Activated CD4-positive, CD25-positive, alpha-beta regulatory T cell treated with anti-CD3 and anti-CD28 coated beads, Interleukin-2, amount 50 U/mL, for 16 hours (primary cell): ENCODE measurements at places on chromosomes 5 and 9.

DNA sequence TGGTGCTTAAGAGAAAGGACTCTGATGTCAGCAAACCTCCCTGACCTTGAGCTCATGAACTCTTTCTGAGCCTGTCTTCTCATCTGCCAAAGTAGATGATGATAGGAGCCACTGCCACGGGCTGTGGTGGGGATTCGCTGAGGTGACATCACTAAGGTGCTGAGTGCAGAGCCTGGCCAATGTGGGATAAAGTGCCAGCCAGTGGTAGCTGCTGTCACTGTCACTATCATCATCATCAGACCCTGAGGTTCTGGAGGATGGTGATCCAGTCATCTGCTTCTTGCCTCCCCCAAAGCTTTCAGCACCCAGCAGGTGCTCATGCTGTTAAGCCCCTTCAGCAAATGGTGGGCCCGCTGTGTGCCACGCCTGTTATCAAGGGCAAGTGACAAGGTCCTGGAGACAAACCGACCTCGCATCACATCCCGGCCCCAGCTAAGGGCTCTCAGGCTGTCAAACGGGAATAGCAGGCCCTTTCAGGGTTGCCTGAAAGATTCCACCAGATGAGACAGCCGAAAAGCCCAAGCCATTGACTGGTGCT, 6.4 kb downstream of the FPGS start:
- DNase-seq, result no peak

DNA sequence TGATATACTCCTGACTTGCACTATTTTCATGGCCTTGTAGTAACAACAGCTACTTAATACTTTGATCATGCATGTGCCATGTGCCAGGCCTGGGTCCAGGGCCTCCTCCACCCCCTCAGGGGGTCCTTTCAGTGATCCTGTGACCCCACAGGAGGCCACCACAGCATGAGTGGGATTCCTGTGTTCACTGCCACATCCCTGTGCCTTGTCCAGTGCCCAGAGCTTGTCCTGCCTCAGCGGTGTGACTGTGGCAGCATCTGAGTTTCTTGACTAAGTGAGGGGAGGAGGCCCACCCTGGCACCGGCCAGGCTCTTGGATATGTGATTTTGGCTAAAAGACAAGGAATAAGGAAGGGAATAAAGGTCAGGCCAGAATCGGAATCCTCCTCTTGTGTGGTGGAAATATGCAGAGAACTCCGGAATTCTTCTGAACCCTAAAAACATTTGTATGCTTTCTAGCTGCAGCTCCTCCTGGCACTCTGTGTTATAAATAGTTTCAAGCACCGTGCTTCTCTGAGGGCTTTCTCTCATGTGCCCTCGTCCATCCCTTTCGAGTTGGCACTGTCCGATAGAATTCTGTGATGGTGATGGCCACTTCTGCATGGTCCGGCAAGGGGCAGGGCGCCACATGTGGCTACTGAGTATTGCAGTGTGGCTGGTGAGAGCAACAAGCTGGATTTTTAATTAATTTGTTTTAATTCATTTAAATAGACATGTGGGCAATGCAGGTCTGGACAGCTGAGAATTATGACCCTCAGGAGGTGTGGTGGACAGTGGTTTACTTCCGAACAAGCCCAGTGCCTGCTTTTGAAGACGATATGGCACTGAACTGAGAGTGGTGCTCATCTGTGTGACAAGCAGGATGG, 31.8 kb downstream of the TENT4A start:
- DNase-seq, result no peak

DNA sequence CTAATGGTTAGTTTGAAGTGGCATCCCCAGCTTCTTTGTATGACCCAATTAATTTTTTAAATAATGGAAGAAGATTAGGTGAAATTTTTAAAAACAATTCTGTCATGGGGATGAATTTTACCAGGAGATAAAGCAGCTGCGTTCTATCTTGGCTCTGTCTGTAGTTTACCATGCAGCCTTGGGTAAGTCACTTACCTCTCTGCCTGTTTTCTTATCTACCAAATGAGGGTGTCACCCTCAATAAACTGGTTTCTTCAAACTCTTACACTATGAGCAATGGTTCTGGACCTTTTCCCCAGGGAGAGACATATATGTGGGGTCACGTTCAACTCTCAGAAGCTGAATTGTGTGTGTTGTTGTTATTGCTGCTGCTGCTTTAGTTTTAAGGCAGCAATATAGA, 71.7 kb downstream of the TEX10 start:
- no peak for DNase-seq

DNA sequence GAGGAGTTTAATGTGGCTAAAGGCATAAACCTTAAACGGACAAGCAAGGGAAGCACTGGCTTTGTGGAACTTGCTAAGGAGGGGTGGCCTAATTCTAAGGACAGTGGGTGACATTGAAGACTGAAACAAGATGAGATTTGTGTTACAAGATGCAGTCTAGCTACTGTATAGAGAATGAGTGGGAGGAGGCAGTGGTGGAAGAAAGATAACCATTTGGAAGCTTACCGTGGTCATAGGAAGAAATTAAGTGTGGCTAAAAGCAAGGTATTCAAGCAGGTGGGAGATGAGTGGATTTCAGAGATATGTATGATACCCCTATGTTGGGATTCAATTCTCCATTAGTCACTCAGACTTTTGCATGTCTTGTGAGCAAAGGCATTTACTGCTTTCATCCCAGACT, 4.6 kb downstream of the PAM start:
- DNase-seq, result no peak

- no peak for DNase-seq
Observed at GRCh38 chr9:107258919-107259318, 24.2 kb upstream of the RAD23B start.

- no peak for DNase-seq
Observed at GRCh38 chr5:171632616-171633015, 153.0 kb upstream of the SMIM23 start.

DNA sequence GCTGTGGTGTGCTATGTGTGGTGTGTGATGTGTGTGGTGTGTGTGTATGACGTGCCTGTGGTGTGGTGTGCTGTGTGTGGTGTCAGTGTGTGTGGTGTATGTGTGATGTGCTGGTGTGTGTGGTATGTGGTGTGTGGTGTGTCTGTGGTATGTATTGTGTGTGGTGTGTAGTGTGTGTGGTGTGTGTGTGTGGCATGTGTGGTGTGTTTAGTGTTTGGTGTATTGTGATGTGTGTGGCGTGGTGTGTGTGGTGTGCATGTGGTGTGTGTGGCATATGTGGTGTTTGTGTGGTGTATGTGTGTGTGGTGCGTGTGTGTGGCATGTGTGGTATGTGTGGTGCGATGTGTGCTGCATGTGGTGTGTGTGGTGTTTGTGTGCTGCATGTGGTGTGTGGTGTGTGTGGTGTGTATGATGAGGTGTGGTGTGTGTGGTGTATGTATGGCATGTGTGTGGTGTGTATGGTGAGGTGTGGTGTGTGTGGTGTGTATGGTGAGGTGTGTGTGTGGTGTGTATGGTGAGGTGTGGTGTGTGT, 18.3 kb upstream of the RNU6ATAC start:
- no peak for DNase-seq

DNA sequence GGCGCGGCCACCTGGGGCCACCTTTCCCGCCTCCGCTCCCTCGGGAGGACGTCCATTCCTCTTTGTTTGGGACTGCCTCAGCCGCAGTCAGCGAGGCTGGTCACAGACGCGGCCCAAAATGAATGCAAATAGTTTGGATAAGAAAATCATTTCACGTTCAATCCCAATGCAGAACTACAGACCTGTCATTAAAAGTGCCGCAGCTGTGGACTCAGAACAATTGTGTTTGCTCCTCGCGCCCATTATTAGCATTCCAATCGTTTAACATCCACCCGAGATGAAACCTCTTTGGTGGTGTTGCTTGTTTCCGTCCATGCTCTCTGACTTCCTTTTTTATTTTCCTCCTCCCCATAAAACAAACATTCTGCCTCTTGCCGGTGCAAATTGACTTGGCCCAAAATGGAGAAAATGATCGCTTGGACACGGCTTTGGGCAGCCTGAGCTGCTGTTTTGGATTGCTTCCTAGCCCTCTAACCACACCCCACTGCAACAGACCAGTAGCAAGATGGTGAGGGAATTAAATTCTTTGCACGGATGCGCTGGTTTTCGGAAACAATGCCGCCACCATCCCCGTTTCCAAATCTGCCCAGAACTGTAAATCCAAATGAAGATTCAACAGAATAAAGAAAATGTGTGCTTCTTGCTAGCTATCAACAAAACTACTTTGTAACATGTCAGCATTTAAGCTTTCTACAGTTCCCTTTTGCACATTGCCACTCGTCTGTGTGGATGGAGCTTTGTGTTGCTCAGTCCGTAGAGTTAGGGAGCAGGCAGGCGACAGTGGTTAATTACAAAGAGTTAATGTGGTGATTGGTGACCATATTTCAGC, 784 bp downstream of the NLN start:
- no peak for DNase-seq

- no peak for DNase-seq
Observed at GRCh38 chr9:36039696-36040095, 3.0 kb downstream of the RECK start.

GRCh38 chr9:126411948-126412284, 85.3 kb downstream of the MVB12B start:
- DNase-seq, result no peak

- no peak for DNase-seq
Observed at GRCh38 chr5:58545912-58546311, 37.0 kb upstream of the RAB3C start.

- no peak for DNase-seq
Observed at GRCh38 chr9:108150736-108151586, 661.4 kb upstream of the KLF4 start.

DNA sequence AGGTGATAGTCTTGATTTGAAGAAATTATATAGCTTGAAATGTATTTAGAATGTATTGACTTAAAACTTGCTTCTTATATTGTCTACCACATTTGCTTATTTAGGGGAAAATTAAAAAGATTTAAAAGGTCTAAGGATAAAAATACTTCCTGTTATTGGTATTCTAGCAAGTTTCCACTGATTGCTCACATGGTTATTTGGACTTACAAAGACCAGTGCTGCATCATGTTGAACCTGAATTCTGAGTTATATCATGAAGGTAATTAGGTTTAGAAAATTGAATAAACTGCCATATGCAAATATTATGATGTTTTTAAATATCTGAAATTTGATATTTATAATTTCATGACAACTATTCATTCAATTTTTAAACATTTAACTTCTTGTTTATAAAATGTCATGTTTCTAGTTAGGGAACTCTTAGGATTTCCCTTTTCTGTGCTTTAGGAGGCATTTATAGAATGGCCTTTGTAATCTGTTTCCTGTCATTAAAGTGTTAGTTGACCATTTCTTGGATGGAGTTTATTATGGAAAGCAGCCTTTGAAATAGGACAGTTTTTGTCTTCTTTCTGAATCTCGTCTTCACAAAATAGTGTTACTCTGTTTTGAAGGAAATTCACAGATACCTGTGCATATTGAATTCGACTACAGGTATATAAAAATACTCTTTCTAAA, 85.8 kb downstream of the MTREX start:
- DNase-seq, result no peak

DNA sequence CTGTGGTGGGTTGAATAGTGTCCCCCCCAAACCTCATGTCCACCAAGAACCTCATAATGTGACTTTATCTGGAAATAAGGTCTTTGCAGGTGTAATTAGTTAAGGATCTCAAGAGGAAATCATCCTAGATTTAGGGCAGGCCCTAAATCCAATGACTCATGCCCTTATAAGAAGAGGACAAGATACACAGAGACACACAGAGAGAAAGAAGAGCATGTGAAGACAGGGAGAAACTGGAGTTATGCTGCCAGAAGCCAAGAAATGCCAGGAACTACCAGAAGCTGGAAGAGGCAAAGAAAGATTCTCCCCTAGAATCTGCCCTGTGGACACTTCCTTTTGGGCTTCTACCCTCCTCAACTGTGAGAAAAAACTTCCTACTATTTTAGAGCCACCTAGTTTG, 8.8 kb downstream of the FAM13B start:
- DNase-seq, result no peak

DNA sequence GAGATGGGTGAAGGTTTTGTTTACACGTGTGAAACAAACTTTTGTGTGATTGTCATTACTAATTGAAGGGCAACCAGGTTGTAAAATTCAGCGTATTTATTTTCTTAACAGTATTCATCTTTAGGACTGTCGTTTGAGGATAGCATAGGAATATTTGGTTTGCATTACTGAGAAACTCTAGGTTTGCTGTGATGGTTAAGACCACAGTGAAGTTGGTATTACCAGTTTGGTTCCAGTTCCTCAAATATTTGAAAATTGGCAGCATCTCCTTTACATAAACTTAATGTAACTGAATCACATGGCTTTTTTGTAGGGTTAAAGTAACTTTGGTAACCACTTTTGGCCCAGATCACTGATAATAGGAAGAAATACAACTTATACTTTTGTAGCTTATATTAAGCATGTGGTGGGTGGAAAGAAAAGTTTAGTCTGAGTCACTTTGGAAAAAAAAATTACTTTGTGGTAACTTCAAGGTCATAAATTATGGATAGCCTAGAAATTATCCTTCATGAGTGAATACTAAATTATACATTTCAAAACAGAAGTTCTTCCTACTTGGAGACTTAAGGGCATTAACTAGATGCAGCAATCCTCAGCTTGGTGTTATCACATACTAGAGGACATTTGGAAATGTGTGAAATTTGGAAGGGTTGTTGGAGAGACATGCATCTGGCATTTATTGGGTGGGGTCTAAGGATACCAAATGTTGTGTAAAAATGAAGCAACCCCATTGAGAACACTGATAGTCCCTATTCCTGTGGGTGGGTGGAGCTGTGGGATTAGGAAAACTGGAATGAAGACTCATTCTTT, 33.9 kb downstream of the G3BP1 start:
- no peak for DNase-seq

DNA sequence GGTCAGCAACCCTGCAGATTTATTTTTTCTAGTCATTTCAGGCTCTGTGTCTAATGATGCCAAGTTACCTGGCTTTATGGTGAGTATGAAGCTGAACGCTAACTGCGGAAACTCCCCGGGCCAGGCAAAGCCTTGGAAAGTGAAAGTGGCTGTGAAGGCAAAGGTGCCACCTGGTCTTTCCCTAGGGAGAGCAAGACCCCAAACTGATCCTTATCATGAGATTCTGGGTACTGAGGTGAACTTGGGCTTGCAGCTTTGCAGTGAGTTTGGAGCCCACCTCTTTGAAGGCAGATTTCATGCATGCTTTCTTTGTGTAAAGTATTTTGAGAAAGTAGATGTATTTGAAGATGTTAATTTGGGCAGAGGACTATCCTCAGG, 63.3 kb downstream of the CARTPT start:
- no peak for DNase-seq

- DNase-seq, result no peak
Observed at GRCh38 chr9:135489188-135489906, 9.8 kb downstream of the PPP1R26 start.

- no peak for DNase-seq
Observed at GRCh38 chr9:76452839-76453238, 6.1 kb upstream of the GCNT1 start.
